ENCODE measurements at places on chromosomes 12 and 14. TPM values are rescaled to one million over a fixed set of nuclear protein-coding genes. Genes with fewer than 3 reads are reported as not detected.

The MYF6 gene
- total RNA-seq = not detected

The SMOC1 gene
- 0.65 TPM for total RNA-seq

The ACOT6 gene
- total RNA-seq = not detected

The SIX6 gene
- total RNA-seq = not detected

The SSTR1 gene
- total RNA-seq = 3.0 TPM

The FGF6 gene
- not detected for total RNA-seq

All from smooth muscle cell of bladder (primary cell).